ENCODE measurements at places on chromosomes 5 and 9. TPM values are rescaled to one million over a fixed set of nuclear protein-coding genes. Genes with fewer than 3 reads are reported as not detected.

SCGB3A2 gene
- total RNA-seq, result not detected

IFNA21 gene
- total RNA-seq, result not detected

CNTNAP3 gene
- total RNA-seq, result 7.3 TPM

RASEF gene
- total RNA-seq, result 9.2 TPM

FAM13B gene
- 11.7 TPM for total RNA-seq

PCDHGA9 gene
- total RNA-seq, result 0.07 TPM

SURF4 gene
- 199 TPM for total RNA-seq

DMRT3 gene
- not detected for total RNA-seq

SLC6A18 gene
- not detected for total RNA-seq

INSL4 gene
- 17.0 TPM for total RNA-seq
